H1 (cell line): ENCODE measurements at places on chromosomes 2 and 18.

DNA sequence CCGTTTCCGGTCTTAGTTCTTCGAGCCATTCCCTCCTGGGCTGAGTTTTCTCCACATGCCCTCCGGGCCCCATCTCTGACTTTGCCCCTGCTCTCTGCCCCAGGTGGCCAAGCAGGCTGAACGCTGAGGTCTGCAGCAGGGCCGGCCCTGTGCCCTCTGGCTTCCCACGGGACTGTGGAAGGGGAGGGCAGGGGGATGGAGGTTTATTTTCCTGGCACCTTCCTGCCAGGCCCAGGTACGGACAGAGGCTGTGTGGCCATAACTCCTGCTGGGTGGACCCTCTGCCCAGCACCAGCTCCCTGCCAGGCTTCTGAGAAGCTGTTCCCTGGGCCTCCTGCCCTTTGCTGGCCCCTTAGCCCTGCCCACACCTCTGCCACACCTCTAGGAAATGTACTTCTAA, 164.0 kb downstream of the TFCP2L1 start:
- no peak for DNase-seq

DNA sequence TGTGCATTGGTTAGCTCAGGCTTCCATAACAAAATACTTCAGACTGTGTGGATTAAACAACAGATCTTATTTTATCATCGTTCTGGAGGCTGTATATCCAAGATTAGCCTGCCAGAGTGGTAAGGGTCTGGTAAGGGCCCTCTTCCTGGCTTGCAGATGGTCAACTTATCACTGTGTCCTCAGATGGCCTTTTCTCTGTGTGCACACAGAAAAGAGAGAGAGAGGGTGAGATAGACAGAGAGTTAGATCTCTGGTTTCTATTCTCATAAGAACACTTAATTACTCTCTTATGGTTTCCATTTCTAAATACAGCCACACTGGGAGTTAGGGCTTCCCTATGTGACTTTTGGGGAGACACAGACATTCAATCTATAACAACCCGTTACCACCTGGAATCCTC, 1003.5 kb downstream of the TSN start:
- no peak for DNase-seq

- DNase-seq: no peak
Observed at GRCh38 chr18:30245766-30246455, 796.6 kb downstream of the DSC3 start.

- DNase-seq: no peak
Observed at GRCh38 chr18:54269893-54270844, 852 bp downstream of the POLI start.

DNA sequence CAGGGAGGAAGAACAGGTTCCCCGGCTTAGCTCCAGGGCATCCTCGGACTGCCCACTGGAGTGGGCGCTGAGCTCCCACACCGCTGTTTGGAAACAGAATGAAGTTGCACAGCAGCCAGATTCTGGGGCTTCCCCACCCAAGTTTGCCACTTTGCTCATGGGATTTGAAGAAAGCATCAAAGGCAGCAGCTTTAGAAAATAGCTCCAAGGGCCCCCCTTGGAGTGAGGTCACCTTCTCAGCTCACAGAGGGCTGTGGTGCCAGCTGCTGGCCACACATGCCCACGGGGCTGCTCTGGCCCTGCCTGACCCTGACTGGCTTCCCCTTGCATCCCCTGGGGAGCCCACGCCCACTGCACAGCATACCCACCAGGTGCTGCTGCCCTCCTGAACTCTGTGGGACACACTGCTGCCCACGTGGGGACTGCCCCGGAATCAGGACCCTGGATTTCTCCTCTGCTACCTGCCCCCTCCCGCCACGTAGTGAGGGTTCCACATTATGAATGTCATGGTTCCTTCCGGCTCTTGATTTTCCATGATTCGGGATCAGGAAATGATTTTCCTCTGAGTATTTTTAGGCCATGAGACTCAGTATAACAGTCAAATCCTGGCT, 70.3 kb downstream of the TGOLN2 start:
- no peak for DNase-seq

GRCh38 chr2:134575888-134576287, 142.9 kb downstream of the TMEM163 start:
- DNase-seq: no peak

DNA sequence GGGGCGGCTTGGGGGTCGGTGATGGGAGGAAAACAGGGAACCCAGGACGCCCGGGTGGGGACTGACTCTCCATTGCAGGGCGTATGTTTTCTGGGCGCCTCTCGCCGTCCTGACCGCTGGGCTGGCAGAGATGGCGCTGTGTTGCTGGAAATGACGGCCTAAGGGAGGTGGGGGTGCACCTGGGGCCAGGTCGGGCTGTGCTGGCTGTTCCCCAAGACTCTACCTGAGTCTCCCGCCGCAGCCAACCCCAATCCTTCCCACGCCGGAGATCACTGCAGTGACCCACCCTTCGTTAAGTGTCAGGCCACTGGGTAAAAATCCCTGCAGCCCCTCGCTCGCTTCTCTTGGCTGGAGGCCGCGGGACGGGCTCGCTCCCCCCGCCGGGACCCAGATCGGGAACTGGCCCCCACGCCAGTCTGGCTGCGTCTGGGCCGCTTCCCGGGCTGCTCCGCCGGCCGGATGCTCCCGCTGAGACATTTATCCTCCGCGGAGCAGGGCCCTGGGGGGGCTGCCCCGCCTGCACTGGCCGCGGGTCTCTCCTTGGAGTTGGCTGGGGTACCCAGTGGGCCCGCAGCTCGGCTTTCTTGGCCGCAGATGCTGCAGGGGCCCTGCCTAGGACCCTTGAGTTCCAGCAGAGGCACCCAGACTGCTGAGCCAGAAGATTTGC, 7.8 kb upstream of the ARMC9 start:
- DNase-seq: no peak

DNA sequence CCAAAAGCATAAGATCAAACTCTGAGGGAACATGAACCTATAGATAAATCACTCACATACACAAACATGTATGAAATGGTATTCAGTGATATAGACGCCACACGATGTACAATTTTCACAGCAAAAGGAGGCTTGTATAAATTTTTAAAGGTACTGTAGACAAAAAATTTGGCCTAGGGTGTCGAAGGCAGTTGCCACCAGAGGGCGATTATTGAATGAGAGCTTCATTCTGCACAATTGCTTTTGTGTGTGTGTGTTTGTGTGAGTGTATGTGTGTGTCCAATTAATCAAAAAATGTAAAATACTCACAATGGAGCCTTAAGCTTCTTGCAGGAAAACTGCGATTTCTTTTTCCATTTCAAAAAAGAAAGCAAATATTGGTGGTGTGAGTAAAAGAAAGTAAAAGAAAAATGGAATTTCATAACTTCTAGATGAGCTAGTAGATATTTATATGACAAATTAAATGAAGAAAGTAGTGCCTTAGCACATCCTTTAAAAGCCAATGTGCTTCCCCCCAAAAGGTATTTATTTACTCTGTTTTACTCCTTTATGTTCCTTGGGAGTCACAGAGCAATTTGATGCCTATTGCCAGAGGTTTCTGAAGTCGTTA, 800.1 kb downstream of the SATB2 start:
- no peak for DNase-seq

GRCh38 chr2:23614701-23615100, 229.7 kb downstream of the KLHL29 start:
- no peak for DNase-seq

GRCh38 chr2:37390777-37391176, 46.3 kb downstream of the QPCT start:
- DNase-seq: no peak

- DNase-seq: no peak
Observed at GRCh38 chr2:100861340-100861739, 41.4 kb downstream of the NPAS2 start.

GRCh38 chr2:176647325-176648165, 378.3 kb downstream of the MTX2 start:
- DNase-seq: no peak

GRCh38 chr2:8244639-8245038, 437.2 kb upstream of the ID2 start:
- DNase-seq: no peak

GRCh38 chr2:29562896-29563295, 358.5 kb downstream of the ALK start:
- DNase-seq: no peak

- DNase-seq: no peak
Observed at GRCh38 chr18:6629635-6630140, 99.8 kb upstream of the ARHGAP28 start.

DNA sequence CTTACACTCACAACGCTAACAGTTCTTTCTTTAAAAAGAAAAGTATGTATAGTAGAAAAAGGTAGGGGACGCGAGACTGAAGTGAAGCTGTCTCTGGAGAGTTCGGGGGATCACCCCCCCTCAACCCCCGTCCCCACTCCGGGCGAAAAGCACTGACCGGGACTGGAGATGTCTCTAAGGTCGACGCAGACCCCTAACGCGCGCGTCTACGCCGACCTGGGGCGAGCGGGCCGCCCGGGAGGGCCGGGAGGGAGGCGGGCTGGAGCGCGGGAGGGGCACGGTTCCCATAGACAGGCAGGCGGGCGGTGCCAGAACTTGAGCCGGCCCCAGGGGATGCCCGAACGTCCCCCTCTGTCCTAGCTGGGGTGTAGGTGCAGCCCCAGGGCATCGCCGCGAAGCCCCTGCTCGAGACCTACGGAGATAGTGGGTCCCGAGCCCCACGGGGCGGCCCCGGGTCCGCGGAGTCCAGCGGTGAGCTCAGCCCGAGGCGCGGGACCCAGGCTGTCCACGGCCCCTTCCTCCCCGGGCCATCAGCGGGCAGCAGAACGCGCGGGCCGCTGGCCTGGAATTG, 82.2 kb downstream of the CHRNA1 start:
- DNase-seq: peak; percentile 66

- DNase-seq: no peak
Observed at GRCh38 chr2:62189196-62189595, 6.7 kb upstream of the B3GNT2 start.

GRCh38 chr2:231514951-231515297, 15.3 kb downstream of the NMUR1 start:
- DNase-seq: no peak

DNA sequence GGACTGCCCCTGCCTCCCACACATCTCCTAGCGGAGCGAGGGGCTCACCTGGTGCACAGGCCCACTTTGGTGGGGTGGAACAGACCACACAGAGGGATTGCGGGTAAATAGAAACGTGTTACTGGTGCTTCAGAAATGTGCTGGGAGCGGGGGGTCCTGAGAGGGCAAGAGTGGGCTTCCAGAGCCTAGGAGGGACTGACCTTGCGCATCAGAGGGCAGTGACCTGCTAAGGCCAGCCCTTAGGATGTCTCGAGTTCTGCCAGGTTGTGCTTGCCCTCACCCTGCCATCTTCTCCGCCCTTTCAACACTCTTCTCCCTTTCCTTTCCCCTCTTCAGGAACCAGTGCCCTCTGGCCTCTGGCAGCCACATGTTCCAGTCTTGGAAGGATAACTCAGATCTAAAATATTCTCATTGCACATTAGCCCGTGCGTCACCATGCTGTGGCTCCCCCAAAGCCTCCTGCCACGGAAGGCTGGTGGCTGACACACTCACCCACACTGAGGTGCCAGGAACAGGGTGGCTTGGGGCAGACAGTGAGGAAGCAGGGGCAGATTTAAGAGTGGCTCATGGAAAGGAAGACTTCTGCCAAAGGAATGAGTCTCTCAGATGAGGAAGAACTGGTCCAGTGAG, 89.6 kb downstream of the MCFD2 start:
- DNase-seq: no peak
